ENCODE measurements at places on chromosomes 1 and 21.

GRCh38 chr1:60388092-60388987 lies 314.8 kb upstream of the C1orf87 start:
- DNase-seq: no peak

DNA sequence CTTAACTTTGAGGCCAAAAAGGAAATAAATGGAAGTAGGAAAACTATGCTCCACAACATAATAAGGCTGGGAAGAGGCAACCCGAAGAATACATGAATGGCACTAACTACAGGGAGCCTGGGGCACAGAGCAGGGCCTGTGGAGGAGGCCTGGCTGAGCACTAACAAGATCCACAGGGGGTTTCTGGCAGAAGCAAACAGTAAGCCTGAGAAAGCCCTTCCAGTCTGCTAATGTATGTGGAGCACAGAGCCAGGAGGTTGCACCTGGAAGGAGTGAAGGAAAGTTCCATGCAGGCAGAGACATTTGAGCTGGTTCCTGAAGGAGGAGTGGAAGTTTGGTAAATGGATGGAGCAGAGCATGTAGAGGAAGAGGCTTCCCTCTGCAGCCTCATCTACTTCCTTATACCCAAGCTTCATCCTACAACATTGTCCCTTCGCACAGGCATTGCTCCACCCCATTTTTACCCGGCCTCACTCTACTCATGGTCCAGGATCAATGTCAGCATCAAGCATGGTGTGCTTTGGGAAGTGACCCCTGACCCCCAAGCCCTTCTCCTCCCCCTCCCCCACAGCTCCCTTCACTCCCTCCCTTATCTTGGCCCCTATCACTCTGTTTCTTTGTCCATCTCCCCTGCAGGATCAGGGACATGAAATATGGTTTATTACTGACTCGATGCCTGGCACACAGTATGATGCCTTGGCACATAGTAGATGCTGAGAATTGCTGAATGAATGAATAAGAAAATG lies 23.3 kb downstream of the SHISA4 start:
- DNase-seq: no peak

GRCh38 chr1:155671750-155672149 lies 16.8 kb downstream of the YY1AP1 start:
- no peak for DNase-seq

GRCh38 chr1:55833529-55834091 lies 618.4 kb upstream of the USP24 start:
- no peak for DNase-seq

DNA sequence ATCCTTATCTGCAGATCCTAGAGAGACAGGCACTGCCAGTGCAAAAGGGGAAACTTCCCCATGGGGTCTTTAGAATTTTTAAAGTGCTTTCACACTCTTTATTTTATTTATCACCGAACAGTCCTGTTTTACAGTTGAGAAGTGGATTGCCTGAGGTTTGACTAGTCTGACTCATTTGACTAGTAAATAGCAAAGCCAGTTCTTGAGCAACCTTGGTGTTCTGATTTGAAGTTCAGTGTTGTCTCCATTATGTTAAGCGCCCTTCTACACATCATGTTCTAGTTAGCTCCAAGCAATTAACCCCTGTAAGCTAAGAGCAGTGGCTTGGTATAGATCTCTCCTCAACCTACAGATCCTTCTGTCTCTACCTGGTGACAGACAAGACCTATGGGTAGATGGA lies 262.9 kb downstream of the CACNA1E start:
- no peak for DNase-seq

- no peak for DNase-seq
These were observed 9.7 kb downstream of the SMYD3 start for GRCh38 chr1:246497331-246497915.

- no peak for DNase-seq
These were observed 1061.4 kb downstream of the MRPL39 start for GRCh38 chr21:24545807-24546361.

DNA sequence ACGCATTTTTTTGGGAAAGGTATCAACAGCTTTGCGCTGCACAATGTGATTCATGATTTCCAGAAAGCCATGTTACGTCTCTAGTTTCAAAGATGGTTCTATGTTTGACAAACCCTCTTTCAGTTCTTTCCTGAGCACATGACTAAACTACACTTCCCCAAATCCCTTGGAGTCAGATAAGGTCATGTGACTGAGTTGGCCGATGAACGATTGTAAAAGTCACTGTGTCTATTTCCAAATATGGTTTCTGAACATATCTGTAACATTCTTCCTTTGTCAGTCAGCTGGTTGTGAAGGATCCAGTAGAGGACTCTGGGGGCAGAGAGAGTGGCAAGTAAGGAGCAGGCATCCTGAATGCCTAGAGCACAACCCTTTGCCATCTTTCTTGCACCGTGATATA lies 35.4 kb downstream of the TMPRSS15 start:
- no peak for DNase-seq

DNA sequence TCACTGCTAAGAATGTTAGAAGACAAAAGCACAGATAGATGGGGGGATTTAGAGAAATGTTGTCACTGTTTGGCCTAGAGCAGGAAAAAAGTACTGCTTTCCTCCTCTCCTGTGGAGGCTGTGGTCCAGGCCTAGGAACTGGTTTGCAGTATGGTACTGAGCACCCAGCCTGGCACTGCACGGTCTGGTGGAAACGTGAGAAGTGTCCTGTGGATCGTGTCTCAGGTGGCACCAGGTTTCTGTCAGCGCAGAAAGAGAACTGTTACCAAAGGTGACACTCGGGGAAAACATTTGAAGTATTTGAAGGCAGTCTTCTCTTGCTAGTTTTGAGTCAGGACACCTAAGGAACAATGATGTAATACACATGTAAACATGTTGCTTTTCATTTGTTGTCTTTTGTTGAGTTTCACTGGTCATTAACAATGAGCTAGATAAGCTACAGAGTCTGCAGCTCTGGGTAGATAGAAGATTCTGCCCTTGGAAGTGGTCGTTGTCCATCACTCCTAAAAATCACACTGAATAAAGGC lies 63.0 kb downstream of the B3GALNT2 start:
- DNase-seq: no peak

GRCh38 chr1:3708791-3709190 lies 43.5 kb upstream of the CCDC27 start:
- DNase-seq: no peak

DNA sequence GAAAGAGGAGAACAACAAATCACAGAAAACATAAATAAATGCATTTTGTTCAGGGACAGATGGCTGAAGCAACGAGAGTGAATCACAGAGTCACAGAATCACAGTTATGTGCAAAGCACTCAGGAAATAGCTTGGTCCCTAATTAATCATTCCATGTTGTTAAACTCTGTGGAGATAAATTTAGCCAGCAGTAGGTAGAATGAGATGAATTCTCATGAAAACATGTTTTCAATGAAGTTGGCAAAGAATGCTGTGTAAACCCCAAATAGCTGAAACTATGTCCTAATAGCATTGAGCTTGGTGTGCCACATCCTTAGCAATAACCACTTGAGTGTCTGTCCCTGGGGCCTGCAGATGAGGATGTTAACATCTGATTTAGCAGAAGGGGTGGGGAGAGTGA lies 20.4 kb downstream of the LEPR start:
- DNase-seq: no peak

GRCh38 chr1:188164459-188164858 lies 1335.7 kb downstream of the PLA2G4A start:
- DNase-seq: no peak

DNA sequence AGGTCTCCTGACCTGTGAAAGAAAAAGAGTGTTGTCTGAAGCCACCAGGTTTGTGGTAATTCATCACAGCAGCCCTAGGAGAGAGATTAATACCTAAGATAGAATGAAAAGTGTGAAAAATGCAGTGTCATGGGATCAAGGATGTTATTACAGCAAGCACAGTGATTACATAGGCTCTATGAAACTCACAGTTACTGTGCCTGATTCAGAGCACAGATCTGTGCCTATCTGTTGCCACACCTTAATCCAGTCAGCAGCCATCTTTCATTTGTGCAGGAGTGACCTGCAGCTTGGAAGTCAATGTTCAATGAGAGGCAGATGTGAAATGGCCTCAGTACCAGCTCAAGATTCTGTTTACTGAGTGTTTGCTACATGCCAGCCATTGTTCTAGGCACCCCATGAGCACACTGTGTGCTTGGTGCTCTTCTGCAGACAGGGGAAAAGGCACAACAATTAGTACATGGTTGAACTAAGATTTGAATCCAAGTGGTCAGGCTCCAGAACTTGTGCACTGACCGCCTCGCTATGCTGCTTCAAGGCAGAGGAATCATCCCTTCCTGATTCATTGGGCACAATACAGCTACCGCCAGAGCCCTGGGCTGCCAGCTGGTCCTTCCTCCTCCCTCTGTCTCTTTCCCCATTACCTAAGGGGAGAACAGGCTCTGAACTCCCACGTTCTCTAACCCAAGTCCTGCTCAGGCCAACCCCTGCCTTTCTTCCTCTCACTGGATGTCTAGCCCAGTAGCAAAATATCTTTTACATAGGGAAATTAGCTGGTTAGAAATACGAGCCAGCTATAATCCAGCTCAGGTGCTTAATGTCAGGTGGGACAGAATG lies 56.3 kb upstream of the NEK2 start:
- DNase-seq: no peak

GRCh38 chr1:225435957-225436392 lies 8.1 kb upstream of the LBR start:
- no peak for DNase-seq

DNA sequence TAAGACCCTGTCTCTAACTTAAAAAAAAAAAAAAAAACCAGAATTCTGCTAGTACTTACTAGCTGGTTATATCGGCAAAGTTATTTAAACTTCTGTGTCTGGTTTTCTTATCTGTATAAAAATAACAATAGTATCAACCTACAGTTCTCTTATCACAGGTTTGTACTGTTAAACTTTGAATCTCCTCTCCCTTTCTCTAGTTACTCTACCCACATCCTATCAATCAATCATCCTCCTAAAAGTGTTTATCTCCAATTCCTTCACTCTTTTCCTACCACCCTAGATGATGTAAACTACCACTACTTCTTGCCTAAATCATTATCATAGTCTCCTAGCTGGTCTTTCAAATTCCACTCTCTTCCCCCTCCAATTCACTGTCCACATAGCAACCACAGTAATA lies 27.6 kb downstream of the USP33 start:
- no peak for DNase-seq

DNA sequence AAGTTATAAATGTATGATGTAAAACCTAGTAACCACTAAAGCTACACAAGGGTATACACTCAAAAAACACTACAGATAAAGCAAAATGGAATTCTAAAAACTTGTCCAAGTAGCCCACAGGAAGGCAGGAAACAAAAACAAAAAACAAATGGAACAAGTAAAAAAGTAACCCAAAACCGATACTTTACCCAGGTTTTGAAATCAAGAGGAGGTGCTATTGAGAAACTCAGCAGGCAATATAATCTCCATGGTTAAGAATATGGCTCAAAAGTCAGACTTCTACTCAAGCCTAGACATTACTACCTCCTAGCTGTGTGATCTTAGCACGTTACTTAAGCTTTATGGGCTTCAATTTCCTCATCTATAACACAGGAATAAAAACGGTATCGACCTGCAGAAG lies 13.3 kb downstream of the RBBP5 start:
- no peak for DNase-seq

DNA sequence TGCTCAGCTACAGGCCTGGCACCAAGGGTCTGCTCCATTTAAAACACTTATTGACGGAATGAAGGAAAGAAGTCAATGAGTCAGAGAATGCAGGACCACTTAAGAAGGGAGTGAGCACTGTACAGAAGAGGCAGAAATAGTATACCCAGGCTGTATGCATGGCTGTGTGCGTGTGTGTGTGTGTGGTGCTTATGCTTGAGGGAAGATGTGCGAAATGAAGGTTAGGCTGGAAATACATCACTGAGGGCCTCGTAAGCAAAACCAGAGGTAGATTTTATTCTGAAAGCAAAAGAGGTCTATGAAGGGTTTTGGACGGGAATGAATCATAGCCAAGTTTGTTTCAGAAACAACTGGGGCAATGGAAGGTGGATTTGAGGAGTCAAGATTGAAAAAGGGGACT lies 9.7 kb upstream of the ADGRB2 start:
- DNase-seq: no peak

GRCh38 chr1:236530959-236531358 lies 7.2 kb downstream of the LGALS8 start:
- no peak for DNase-seq

GRCh38 chr21:34227386-34227852 lies 136.4 kb upstream of the KCNE2 start:
- DNase-seq: no peak

DNA sequence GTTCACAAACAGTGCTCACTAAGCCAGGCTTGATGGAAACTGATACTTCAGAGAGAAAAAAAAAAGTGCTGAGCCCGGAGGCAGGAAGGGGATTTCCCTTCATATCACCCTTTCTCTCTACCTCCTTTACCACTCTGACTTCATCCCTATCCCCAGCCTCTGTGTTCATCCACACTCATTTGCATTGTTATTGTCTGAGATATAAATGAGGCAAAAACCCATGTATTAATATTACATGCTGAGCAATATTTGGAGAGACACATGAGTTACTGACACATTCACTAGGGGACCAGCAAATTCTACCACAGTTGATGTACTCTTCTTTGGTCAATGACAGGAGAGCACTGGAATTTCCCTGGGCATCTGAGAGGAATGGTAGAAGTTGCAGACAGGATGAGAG lies 175.8 kb downstream of the TNFSF18 start:
- no peak for DNase-seq

- DNase-seq: no peak
These were observed 122.2 kb upstream of the VAMP3 start for GRCh38 chr1:7648761-7649384.

DNA sequence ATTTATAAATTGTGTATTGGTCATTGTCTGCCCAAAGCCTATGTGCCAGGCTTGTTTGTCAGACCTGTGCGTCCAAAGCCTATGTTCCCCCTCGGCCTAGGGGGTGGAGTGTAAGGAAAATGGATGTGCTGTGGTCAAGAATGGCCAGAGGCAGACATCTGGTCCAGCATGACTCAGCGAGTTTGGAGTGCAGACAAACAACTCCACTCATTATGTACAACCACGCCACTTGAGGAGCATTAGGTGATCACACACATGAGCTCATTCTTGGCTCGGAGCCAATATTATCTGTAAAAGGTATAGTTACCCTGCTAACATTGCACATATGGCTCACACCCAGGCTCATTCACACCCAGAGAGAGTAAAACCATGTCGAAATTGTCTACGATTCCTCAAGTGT lies 1047.6 kb upstream of the ADGRL4 start:
- DNase-seq: no peak

DNA sequence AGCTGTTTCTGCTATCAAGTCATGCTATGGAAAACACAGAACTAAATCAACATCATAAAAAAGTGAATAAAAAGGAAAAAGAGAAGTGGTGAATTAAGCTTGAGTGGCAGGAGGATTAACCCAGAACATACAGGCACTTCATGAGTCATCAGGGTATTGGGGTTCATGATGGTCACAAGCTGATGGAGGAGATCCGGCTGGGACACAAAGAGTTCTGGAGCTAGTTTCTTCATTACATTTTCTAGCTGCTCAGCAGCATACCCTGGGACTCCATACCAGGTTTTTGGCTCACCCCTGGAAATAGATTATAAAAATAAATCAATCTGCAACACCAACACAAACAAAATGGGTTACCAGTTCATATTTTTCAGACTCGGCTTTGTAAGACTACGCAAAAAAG lies 42.5 kb upstream of the SYT2 start:
- DNase-seq: no peak

- no peak for DNase-seq
These were observed 55.7 kb upstream of the UBE2U start for GRCh38 chr1:64147759-64148158.

- no peak for DNase-seq
These were observed 181.5 kb downstream of the GABPA start for GRCh38 chr21:25916226-25916625.

- DNase-seq: no peak
These were observed 26.6 kb downstream of the AK4 start for GRCh38 chr1:65174585-65174984.
